ENCODE measurements at places on chromosomes 4 and X. TPM values are rescaled to one million over a fixed set of nuclear protein-coding genes. Genes with fewer than 3 reads are reported as not detected.

GRCh38 chrX:101659601-101660063 is at the start of gene ARMCX2:
ARMCX2 (minus strand) TSS chrX:101659850; CDS start chrX:101657588, 2,262 bp downstream.
- peak; percentile 3 for DNase-seq

DNA sequence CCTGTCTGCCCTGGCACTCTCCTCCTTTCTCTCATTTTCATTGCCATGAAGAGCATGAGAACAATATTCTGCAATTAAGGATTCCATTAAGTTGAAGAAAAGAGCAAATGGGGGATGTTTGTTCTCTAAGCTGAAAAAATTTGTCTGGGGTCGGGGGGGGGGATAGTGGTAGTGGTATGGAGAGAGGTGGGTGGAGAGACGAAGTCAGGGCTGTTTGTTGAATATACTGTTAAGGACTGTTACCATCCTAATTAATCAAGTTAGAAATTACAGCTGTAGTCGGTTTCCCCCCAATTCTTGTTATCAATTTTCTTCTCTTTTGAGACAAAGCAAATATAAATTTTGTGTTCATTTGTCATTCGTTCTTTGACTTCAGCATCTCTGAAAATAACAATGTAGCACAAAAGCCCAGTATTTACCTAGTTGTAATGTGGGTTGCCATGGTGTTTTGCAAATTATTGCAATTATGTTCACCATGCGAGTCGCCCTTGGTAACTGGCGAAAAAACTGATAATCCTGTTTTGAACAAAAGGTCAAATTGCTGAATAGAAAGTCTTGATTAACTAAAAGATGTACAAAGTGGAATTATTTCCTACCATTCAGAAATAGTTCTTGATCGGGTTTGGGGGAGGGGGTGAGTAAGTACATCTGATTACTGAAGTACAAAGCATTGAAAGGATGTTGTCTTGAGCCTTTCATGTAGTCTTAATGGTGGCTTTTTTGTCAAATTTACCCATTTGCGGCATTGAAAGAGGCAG is 139.1 kb downstream of the ARX start:
- DNase-seq = no peak

- no peak for DNase-seq
Measured at GRCh38 chrX:46882266-46882665, 30.0 kb upstream of the JADE3 start.

GRCh38 chr4:88333741-88334405 is 44.8 kb upstream of the HERC6 start:
- no peak for DNase-seq

GRCh38 chrX:11968991-11969390 is 169.3 kb upstream of the FRMPD4 start:
- no peak for DNase-seq

GRCh38 chrX:118550792-118551191 is 55.2 kb downstream of the DOCK11 start:
- DNase-seq = no peak

DNA sequence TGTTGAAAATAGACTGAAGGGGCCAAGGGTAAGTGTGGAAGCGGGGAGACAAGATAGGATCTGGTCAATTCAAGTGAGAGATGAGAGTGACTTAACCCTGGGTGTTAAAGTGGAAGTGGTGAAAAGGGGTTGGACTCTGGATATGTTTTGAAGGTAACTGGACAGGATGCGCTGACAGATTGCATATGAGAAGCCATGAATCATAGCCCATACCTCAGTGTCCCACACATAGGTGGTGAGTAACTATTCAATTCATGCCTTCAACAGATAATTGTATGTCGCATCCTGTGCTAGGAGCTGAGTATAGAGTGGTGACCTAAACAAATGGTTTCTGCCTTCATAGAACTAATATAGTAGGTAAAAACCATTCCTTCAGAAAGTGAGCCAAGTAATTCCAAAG is 76.7 kb downstream of the KLHL34 start:
- no peak for DNase-seq

- no peak for DNase-seq
Measured at GRCh38 chr4:157895205-157895604, 277.6 kb downstream of the GASK1B start.

DNA sequence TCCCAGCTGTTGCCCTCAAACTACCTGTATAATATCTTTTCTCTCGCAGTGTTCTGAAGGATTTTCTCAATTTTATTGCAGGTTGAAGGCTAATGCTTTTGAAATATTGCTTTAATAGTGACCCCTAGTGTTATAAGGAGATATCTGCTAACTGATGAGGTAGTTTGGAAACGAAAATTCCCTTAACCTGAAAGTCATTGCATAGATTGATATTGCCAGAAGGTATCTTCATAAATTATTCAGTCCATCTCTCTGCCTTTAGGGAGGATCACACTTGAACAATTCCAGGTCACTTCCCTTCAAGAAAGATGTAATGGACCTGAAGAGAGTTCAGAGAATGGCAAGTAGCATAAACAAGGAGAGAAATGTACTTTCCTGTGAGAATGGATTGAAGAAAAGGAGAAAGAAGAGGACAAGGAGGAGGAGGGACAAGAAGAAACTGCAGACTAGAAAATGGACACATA is 44.1 kb downstream of the TIGD4 start:
- DNase-seq = no peak

- DNase-seq = no peak
Measured at GRCh38 chr4:32435308-32435707, 1715.1 kb downstream of the PCDH7 start.

- DNase-seq = no peak
Measured at GRCh38 chr4:89434364-89434988, 126.9 kb upstream of the GPRIN3 start.

DNA sequence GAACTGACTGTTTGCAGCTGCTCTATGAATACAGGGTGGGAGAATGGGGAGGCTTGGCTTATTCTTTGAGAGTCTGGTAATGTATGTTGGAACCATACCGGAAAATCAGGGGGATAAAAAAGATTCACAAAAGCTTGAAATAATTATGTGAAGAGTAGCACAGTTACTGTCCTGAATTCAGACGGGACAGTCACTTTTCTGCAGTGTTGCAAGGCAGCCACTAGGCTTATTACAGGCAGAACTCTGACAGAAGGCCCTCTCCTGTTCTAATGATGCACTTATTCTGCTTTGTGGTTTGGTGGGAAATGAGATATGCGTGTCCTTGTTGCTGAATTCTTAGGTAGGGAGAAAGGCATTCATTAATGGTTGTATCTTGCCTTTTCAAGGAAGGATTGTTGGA is 37.2 kb downstream of the GUCY1B1 start:
- DNase-seq = no peak

- no peak for DNase-seq
Measured at GRCh38 chr4:77074381-77074831, 1.4 kb downstream of the CCNI start.

DNA sequence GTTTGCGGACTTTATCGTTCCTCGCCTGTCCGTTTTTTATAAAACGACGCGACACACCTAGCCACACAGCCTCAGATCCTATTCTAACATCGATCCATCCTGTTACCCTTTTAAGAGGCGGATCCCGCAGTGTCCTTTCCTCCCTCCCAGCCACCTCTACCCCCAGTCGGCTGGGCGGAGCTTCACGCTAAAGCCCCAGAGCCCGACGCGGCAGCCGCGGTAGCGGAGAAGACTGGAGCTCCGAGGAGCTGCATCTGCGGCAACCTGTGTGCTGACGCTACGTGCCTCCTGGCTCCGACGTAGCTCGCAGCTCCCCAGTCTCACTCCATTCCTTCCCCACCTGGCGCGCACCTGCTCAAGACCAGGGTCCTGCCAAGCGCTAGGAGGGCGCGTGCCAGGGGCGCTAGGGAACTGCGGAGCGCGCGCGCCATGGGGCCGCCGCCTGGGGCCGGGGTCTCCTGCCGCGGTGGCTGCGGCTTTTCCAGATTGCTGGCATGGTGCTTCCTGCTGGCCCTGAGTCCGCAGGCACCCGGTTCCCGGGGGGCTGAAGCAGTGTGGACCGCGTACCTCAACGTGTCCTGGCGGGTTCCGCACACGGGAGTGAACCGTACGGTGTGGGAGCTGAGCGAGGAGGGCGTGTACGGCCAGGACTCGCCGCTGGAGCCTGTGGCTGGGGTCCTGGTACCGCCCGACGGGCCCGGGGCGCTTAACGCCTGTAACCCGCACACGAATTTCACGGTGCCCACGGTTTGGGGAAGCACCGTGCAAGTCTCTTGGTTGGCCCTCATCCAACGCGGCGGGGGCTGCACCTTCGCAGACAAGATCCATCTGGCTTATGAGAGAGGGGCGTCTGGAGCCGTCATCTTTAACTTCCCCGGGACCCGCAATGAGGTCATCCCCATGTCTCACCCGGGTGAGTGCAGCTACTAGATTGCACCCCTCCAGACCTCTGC is at the start of gene RNF128:
Gene RNF128, plus strand, starts transcription at position 217 of the 953 bp plus-strand sequence. Its CDS starts 213 bp downstream, at position 430.
- DNase-seq = no peak

DNA sequence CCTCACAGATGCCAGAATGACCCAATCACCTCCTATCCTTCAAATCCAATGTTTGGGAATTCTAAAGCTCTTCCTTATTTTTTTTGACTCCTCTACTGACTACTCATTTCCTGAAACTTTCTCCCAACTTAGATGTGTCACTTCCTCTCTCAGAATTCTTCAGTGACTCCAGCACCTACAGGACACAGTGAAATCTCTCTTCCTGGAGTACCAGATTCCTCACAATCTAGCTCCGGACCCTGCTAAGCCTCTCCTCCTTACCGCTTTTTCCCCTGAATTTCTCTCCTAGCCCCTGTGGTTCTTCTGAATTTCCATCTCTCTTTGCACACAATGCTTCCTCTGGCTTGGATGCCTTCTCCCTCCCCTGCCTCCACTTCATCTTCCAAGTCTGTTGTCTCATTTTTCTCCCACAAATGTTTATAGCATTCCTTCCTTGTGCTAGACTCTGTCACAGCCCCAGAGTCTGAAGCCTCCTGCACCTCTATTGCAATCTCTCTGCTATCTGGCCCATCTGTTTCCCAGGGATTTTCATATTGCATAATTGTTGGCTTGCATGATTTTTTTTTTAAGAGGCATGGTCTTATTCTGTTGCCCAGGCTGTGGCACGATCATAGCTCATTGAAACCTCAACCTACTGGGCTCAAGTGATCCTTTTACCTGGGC is 80.1 kb downstream of the ANAPC4 start:
- DNase-seq = peak; percentile 81

- DNase-seq = no peak
Measured at GRCh38 chr4:81498046-81498445, 26.3 kb upstream of the RASGEF1B start.

- no peak for DNase-seq
Measured at GRCh38 chr4:85491527-85491926, 16.6 kb downstream of the ARHGAP24 start.

DNA sequence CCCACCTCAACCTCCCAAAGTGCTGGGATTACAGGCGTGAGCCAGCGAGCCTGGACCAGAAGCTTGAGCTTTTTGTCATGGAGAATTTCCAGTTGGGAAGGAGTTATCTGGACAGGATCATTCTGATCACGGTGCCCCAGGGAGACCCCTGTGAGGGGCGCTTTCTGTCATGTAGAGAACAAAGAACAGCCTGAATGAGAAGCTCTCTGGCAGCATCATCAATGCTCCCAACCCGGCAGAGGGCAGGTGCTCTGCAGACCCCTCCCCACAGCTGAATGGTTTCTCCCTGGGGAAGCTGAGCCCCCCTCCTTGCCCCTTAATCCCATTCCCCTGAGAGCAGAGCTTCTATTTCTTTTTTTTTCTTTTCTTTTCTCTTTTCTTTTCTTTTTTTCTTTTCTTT is 7.3 kb upstream of the CSF2RA start:
- DNase-seq = no peak

DNA sequence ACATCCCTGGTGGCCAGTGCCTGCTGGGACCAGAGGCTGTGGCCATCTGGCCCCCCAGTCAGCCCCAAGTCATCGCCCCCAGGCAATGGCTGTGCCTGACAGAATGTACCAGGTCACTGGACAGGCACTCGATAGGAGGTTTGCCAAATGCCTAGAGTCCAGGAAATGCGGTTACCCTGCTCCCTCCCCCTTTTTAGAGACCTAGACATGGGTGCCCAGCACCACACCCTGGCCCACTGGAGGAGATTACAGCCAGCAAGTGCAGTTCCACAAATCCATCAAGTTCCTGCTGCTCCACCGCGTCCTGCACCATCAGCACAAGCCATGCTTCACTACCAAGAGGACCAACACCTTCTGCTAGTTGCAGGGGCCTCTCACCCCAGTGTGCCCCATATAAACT is 16.2 kb upstream of the ZFX start:
- no peak for DNase-seq

GRCh38 chr4:139790291-139790690 is 124.7 kb downstream of the MGST2 start:
- DNase-seq = no peak

GRCh38 chr4:156571146-156571545 is 400.5 kb downstream of the PDGFC start:
- DNase-seq = no peak

DNA sequence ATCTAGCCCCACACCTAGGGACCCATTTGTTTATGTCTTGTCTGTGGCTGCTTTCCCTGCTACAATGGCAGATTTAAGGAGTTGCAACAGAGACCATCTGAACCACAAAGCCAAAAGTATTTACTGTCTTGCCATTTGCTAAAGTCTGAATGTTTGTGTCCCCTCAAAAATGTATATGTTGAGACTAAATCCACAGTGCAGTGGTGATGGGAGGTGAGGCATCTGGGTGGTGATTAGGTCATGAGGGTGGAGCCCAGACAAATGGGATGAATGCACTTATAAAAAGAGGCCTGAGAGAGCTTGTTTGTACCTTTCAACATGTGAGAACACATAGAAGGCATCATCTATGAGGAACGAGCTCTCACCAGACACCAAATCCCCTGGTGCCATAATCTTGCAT is 137.3 kb downstream of the TMEM144 start:
- no peak for DNase-seq

GRCh38 chr4:42641656-42642055 is 15.2 kb downstream of the ATP8A1 start:
- DNase-seq = no peak

DNA sequence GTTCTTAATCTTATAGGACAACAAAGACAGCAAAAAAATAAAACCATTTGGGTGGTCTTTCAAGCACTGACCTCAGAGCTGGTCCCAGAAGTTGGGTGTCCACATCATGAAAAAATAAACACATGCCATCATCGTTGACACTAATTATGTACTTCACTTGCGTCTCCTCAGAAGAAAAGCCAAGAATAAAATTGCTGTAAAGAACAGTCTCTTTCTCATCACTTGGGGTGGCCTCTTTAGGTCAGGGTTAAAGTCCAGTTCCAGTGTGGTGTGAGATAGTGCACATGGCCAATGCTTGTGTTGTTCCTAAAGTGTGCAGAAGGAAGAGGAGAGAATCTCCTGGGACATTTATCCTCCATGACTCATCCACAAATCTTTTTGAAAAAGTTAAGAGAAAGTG is 49.5 kb upstream of the IBSP start:
- DNase-seq = no peak

GRCh38 chr4:101911616-101912015 is 121.1 kb downstream of the BANK1 start:
- DNase-seq = no peak

BMPR1B gene
- total RNA-seq = 0.21 TPM

TMEM35A gene
- 3.1 TPM for total RNA-seq

BEND2 gene
- not detected for total RNA-seq

NLRP2B gene
- not detected for total RNA-seq

UFSP2 gene
- 38.9 TPM for total RNA-seq

RBM46 gene
- not detected for total RNA-seq

TRO gene
- total RNA-seq = 7.2 TPM

CTAG1A gene
- not detected for total RNA-seq

COL4A5 gene
- total RNA-seq = 15.3 TPM

MAGEA2B gene
- not detected for total RNA-seq

GPR50 gene
- total RNA-seq = not detected

SPANXN3 gene
- total RNA-seq = not detected

SHROOM4 gene
- 39.5 TPM for total RNA-seq

VCX3B gene
- not detected for total RNA-seq

FDCSP gene
- not detected for total RNA-seq

NPNT gene
- 0.11 TPM for total RNA-seq

SULT1B1 gene
- 55.5 TPM for total RNA-seq

CT45A5 gene
- total RNA-seq = not detected

ZNF630 gene
- total RNA-seq = 2.3 TPM

BEX5 gene
- total RNA-seq = 3.5 TPM

MAOB gene
- total RNA-seq = not detected

All from pulmonary artery endothelial cell (primary cell).